ENCODE measurements at places on chromosomes 3 and 15. TPM values are rescaled to one million over a fixed set of nuclear protein-coding genes. Genes with fewer than 3 reads are reported as not detected.

- H3K36me3 ChIP-seq: no peaks in the 10 kb centered on the region
- H3K4me1 ChIP-seq: no peaks in the 10 kb centered on the region
- no peak for DNase-seq
- H3K4me3 ChIP-seq: no peak overlapping the region
- H3K27ac ChIP-seq: no peak overlapping the region
Measured at GRCh38 chr3:96434651-96435050, 379.7 kb upstream of the EPHA6 start.

SNRK gene
- total RNA-seq: 14.8 TPM

DNA sequence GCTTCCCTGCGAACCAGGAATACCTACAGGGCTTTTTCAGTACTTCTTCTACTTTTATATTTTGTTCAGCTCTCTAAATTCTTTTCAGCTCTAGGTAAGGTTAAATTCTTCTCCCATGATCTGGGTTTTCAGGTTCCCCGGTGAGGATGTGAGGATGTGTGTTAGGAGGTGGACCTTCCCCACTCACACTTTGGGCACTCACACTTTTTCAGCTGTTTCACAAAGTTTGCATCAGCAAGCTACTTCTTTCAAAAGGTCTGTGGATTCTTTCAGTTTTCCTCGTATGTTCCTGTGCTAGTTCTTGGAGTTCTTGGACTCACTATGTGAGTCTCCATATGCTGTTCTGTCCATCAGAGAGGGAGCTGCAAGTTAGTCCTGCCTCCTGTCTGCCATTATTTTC, 13.9 kb upstream of the OR5K2 start:
- DNase-seq: no peak
- H3K4me3 ChIP-seq: no peak overlapping the region
- no peak overlapping the region for H3K27ac ChIP-seq
- H3K4me1 ChIP-seq: no peaks in the 10 kb centered on the region

DNA sequence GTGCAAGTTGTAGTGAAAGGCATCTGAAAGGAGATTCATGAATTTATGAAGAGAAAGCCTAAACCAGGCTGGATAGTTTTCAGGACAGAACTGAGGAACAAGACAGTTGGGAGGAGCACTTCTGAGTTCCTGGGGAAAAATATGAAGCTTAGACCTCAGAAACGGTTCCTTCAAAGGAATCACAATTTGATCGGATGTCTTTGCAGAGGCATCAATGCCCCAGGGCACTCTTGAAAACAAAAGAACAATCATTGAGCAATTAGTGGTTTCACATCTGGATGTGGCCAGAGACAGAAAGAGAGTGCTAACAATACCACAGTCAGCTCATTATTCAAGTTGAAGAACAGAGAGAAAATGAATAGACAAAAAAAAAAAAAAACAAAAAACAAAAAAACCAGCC, 86.2 kb downstream of the KLF13 start:
- no peak for DNase-seq
- no peaks in the 10 kb centered on the region for H3K36me3 ChIP-seq
- no peak overlapping the region for H3K27ac ChIP-seq
- H3K4me3 ChIP-seq: no peak overlapping the region
- H3K4me1 ChIP-seq: no peaks in the 10 kb centered on the region
- no peaks in the 10 kb centered on the region for H3K27me3 ChIP-seq
